ENCODE measurements at places on chromosomes 3 and 15.

- DNase-seq: peak; percentile 35
Measured at GRCh38 chr3:9316881-9317361, 45.9 kb upstream of the THUMPD3 start.

DNA sequence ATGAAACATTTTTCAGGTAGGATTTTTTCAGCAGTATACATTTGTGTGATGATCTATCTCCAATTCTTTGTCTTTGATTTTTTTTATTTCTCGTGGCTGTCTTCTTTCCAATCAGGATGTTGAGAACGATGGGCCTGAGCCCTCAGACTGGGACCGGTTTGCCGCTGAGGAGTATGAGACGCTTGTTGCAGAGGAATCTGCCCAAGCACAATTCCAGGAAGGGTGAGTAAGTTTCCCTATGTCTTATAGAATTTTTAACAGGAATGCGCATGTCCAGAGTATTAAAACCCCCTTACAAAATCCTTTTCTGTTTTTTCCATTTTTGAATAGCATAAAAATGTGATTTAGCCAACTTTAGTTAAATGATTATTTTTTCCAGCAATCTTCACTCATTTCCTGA is 90.0 kb downstream of the MSL2 start:
- no peak for DNase-seq

DNA sequence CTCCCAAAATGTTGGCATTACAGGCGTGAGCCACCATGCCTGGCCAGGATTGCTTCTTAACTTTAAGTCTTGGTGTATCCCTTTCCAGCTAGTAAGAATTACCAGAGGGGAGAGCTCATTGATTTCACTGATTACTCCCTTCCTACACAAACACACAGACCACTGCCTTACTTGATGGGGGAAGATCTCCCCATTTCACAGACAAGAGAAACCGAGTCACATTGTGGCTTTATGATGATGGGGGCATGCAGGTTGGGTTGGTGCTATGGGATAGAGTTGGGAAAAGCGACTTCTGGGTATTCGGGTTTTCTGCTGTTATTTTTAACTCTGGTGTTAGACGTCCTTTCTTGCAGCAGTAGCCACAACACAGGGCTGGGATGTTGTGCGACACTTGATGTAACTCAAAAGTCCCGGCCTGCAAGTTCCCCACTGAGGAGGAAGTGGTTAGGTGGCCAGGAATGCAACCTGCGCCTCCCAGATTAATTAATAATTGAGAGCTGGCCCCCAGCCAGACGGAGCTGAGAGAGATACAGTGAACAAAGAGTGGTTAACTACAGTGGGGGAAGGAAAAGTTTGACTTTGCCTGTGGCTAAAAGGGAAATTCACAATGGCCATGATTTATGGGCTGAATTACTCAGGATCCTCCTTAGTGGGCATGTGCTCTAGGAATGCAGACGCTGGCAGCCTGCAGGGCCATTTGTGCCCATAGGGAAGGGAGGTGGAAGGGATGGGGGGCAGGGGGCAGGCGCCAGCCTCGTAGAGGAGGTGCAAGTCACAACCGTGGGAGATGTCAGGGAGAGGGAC is 63.6 kb downstream of the SMAD6 start:
- no peak for DNase-seq

GRCh38 chr3:64321747-64322146 is 96.5 kb upstream of the PRICKLE2 start:
- peak; percentile 83 for DNase-seq

GRCh38 chr3:188092648-188093047 is 61.3 kb upstream of the LPP start:
- DNase-seq: peak; percentile 44

GRCh38 chr3:65988411-65989180 is 50.1 kb downstream of the MAGI1 start:
- no peak for DNase-seq

GRCh38 chr3:11558002-11558401 is 85.7 kb downstream of the VGLL4 start:
- DNase-seq: peak; percentile 95

DNA sequence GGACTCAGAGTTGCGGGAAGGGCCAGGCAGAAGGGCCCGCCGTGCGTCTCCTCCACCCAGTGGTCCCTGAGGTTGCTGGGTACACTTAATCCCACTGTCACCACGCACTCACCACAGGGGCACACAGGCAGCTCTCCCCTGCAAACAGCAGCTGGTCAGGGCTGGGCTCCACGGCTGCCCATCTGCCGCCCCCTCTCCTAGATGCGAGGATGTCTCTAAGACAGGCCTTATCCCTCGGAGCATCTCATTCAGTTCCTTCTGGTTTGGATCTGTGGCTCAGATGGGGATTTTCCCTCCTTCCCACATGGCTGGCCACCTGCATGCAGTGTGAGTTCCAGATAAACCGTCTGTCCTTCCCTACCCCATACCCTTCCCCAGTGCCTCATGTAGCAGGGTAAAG is 26.3 kb downstream of the MRPS11 start:
- DNase-seq: no peak

DNA sequence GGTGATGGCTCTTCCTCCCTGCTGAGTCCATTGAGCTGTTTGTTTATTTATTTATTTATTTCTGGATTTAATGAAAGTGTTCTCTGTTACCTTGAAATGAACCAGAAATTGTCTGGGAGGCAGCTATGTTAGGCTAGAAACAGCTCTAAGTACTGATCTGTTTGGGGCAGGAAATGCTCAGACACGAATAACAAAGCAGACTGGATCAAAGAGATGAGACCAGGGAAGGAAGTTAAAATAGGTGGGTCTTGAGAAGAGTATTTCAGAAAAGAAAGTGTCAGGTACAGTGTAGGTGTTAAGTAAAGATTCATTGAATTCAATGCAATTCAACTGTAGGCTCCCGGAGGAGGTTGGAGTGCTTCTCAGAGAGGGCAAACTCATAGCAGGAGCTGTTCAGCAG is 173.3 kb downstream of the IL20RB start:
- no peak for DNase-seq

GRCh38 chr3:136296960-136297359 is 46.8 kb downstream of the PCCB start:
- DNase-seq: no peak

DNA sequence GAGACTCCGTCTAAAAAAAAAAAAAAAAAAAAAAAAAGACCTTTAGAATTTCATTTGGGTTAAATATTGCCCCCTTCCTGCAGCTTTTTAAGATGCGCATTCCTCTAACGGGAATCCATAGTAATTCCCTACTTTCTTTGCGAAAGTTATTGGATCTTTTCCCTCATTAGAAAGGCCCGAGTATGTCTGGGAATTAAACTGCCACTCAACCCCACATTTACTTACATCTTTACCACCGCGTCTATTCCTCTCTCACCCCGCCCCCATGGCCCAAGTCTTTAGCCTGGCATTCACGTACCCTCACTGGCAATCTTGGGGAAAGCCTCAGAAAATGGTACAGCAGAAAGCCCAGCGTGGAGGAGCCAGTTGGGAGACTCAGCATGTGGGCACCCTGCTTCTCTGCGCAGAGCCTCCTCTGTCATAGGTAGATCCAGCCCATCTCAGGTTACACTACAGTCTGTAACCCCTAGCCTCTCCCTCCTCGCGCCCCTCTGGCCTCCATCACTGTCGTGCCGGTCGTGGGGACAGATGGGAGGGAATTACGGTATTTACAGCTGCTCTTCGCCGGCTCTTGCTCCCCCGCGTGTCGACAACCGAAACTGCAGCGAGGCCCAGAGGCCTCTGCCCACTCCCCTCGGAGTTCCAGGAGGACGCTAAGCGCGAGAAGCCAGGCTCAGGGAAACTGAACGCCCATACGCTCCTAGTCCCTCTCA is 6.4 kb upstream of the ANKDD1A start:
- DNase-seq: peak; percentile 72

- peak; percentile 61 for DNase-seq
Measured at GRCh38 chr15:57472861-57473260, 96.6 kb downstream of the CGNL1 start.

DNA sequence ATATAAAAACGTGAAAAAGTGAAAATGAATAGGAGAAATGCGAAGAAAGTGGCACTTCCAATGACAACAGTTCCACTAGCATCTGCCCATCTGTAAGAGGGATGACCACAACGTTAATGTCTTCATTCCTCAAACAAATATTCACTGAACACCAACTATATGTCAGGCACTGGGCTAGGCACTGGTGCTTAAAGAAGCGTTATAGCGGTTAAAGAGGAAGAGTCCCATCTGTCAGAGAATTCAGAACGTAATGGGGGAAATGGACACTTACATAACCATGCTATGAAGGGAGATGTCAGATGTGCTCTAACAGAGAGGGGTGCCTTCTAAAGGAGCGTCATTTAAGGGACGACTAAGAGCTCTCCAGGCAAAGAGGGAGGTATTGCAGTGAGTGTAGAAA is 8.2 kb downstream of the RUBCN start:
- no peak for DNase-seq

DNA sequence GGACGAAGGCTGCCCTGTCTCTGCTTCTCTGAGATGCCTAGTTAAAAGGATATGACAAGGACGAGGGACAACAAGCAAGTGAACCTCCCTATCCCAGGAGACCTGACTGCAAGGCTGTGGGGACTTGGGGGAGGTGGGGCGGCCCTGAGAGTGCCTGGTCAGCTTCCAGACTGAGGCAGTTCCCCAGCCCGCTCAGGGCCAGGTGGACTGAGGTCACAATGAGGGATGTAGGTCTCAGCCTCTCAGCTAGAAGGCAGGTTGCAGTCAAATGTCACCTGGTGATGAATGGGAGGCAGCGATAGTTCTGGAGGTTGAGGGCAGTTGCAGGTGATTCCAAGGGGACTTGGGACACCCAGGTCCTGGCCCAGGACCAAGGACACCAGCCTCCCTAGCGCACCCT is 30.6 kb downstream of the TKT start:
- DNase-seq: no peak

DNA sequence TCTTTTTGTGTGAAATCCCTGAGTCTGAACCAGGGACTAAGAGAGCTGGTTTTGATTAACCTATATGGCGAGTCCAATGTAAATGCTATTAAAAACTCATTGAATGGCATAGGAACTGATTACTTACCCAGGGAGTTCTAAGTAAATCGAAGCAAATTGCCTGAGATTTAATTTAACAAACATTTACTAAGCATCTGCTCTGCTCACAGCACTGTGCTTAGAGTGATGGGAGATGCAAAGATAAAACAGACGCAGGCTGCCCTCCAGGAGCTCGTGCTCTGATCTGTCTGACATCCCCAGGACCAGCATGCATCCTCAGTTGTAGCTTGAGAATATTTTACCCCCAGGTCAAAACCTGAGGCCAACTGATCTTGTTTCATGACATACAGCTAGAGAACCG is 247.9 kb downstream of the NR2F2 start:
- no peak for DNase-seq

DNA sequence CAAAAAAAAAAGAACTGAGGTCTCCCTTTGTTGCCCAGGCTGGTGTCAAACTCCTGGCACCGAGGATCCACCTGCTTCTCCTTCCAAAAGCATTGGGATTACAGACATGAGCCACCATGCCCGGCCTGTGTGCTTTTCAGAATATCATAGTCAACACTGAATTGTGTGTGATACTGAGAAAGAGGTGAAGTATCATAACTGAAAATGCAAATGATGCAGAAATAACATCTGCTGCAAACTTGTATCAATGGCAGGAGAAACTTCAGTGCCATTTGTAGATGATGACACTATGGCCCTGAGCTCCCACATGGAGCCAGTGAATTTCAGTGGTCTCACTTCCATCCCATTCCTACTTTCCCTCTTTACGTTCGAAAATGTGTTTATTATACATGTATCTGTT is 21.9 kb downstream of the IL12A start:
- no peak for DNase-seq

- peak; percentile 87 for DNase-seq
Measured at GRCh38 chr3:158769952-158770740, 31.7 kb upstream of the MFSD1 start.

DNA sequence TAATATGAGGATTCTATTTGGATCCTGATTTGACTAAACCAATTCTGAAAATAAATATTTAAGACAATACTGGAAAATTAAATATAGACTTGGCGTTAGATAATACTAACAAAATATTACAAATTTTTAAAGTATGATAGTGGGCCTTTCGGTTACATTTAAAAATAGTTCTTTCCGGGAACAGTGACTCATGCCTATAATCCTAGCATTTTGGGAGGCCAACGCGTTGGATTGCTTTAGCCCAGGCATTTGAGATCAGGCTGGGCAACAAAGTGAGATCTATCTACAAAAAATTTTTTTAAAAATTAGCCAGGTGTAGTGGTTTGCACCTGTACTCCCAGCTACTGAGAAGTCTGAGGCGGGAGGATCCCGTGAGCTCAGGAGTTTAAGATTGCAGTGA is 30.3 kb upstream of the GADL1 start:
- peak; percentile 31 for DNase-seq

DNA sequence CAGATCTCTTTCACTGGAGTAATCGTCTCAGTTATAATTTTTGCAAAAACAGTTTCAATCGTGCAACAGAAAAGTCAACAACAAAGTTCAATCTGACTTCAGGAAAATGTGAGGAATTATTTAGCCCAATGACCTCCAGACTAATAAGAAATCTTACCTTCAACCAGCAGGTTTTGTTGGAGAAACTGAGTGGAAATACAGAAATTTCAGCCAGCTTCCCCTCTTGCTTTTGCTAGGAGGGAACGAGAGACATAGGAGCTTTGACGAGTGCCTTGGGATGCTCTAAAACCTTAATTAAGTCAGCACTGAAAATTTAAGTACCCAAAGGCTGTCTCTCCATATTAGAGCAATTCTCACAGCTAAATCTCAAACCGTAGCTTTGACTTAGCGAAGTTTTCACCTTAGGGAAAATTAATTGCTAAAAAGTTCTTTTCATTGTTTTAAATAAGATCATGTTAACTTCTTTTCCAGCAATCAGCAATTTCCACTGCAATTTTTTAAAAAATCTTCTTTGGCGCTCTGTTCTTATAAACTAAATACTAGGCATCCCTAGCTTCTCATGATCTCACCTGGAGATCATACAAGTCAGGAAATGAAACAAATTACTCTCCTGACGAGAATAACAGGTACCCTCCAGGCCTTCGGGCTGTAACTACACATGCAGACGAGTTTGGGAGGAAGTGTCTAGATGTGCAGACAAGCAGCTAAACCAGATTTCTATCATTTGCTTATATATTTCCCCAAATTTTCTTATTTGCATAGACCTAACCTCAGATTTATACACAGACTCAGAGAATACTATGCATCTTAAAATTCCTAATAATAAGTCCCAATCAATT is 250.2 kb downstream of the FAM43A start:
- DNase-seq: no peak

- peak; percentile 49 for DNase-seq
Measured at GRCh38 chr3:101828276-101828675, 21.0 kb upstream of the NFKBIZ start.

- DNase-seq: peak; percentile 76
Measured at GRCh38 chr3:93969443-93969842, 4.3 kb downstream of the PROS1 start.

Measured in fibroblast of mammary gland (primary cell).